GDM1 (cell line): ENCODE measurements at places on chromosomes 1 and 21.

DNA sequence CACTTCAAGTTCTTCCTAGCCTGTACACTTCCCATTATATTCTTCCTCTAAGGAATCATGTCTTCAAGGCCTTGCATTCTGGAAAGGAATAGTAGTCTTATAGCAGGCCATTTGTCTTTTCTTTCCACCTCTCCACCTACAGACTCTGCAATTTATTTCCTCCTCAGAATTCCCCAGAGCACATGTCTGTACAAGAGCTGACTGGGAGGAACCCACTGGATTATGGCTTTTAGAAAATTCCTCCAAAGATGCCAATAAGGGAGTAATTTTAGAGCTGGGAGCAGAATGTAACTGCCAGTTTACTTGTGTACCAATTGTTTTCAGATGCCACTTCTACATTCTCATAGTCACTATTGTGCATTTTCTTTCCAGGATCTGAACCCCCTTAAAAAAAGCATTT lies 3.4 kb upstream of the PSMG1 start:
- DNase-seq, result no peak

- no peak for DNase-seq
These were observed 40.0 kb upstream of the RHOU start for GRCh38 chr1:228695015-228695955.

- DNase-seq, result no peak
These were observed 32.4 kb downstream of the KANK4 start for GRCh38 chr1:62286786-62287224.

DNA sequence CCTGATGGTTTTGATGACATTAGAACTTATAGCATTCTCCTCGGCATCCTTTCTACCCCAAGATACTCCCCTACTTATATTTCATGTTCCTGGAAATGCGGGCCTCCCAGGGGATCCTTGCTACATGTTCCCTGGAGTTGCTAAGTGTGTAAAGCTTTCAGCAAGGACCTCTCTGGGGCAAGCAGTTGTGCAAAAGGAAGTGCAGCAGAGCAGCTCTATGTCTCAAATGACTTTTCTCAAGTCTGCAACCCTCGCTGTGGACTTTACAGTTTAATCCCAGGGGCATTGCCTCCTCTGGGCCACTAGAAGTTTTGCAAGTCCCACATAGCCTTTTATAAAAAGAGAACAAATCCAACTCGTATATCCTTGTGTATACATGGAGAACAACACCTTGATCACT lies 20.8 kb upstream of the MNDA start:
- no peak for DNase-seq

GRCh38 chr1:173749137-173749536 lies 34.4 kb downstream of the KLHL20 start:
- no peak for DNase-seq

- DNase-seq, result peak; percentile 15
These were observed 53.2 kb upstream of the TMEM51 start for GRCh38 chr1:15100121-15100879.

- DNase-seq, result no peak
These were observed 29.0 kb downstream of the POU2F1 start for GRCh38 chr1:167249702-167250101.

- no peak for DNase-seq
These were observed 19.2 kb downstream of the DDI2 start for GRCh38 chr1:15636436-15636835.

DNA sequence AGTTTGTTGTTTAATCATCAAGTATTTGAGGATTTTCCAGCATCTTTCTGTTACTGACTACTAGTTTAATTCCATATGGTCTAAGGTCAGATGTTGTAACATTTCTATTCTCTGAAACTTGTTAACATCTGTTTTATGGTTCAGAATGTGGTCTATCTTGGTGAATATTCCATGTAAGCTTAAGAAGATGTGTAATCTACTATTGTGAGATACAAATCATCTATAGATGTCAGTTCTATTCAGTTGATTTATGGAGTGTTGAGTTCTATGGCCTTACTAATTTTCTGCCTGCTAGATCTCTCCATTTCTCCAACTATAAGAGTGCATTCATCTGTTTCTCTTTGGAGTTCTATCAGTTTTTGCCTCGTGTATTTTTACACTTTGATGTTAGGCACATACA lies 31.5 kb downstream of the WARS2 start:
- no peak for DNase-seq

DNA sequence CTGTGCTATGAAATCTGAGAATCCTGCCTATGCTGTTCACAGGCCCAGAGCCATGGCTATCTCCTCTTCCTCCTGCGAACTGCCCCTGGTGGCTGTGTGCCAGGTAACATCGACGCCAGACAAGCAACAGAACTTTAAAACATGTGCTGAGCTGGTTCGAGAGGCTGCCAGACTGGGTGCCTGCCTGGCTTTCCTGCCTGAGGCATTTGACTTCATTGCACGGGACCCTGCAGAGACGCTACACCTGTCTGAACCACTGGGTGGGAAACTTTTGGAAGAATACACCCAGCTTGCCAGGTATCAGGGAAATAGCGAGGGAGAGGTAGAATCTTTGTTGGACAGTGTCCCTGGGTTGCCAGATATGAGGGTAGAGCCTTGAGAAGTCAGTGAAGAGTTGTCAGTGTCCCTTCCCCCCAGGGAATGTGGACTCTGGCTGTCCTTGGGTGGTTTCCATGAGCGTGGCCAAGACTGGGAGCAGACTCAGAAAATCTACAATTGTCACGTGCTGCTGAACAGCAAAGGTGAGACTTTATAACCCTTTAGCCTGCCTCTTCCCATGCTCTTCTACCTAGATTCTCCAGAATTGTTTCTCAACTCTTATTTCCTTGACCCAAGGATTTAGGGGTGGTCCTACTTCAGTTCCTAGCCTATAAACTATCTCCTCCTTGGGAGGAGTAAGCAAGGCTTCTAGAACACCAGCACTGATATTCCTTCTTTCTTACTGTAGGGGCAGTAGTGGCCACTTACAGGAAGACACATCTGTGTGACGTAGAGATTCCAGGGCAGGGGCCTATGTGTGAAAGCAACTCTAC lies 1.4 kb downstream of the NIT1 start:
- no peak for DNase-seq

GRCh38 chr1:22018583-22019559 lies 17.4 kb downstream of the CELA3A start:
- DNase-seq, result peak; percentile 89
